Cortex of kidney (tissue), 1 donor: ENCODE measurements at places on chromosomes 1 and 21.

DNA sequence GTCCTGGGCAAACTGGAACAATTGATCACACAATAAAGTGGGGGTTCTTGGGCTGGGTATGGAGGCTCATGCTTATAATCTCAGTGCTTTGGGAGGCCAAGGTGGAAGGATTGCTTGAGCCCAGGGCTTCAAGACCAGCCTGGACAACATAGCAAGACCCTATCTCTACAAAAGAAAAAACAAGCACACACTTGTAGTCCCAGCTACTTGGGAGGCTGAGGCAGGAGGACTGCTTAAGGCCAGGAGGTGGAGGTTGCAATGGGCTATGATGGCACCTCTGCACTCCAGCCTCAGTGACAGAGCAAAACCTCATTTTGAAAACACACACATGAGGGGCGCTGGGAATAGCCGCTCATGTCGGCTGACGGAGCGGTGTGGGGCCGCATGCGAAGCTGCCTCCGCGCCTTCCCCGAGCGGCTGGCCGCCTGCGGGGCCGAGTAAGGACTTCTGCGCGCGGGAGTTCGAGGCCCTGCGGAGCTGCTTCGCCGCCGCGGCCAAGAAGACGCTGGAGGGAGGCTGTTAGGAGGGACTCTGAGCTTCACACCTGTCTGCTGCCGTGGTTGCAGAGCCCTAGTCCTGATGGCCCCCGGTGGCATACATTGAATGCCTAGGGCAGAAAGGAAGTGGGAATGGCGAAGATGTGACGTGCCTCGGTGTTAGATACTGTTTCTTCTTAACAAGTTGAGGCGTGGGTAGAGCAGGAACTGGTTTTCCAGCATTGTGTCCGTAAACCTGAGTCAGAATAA, 59.5 kb downstream of the ACBD3 start:
- no peak for DNase-seq

DNA sequence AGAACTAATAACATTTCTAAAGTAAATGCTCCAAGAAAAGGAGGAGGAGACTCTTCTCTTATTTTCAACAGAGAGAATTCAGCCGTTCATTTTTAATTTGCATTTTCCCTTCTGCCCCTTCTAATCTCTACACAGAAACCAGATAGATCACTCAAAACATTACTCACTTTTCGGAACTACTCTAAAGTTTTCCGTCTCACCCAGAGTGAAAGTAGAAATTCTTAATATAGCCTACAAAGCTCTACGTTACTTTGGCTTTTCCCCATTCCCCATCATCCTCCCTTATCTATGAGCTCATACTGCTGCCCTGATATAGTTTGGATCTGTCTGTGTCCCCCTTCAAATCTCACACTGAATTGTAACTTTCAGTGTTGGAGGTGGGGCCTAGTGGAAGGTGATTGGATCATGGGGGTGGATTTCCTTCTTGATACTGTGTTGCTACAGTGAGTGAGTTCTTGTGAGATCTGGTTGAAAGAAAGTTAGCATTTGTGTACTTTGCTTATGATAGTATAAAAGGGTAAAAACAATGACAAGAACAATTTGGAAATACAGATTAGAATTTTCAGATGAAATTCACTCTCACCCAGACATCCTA, 188.2 kb downstream of the AMY1C start:
- no peak for DNase-seq

DNA sequence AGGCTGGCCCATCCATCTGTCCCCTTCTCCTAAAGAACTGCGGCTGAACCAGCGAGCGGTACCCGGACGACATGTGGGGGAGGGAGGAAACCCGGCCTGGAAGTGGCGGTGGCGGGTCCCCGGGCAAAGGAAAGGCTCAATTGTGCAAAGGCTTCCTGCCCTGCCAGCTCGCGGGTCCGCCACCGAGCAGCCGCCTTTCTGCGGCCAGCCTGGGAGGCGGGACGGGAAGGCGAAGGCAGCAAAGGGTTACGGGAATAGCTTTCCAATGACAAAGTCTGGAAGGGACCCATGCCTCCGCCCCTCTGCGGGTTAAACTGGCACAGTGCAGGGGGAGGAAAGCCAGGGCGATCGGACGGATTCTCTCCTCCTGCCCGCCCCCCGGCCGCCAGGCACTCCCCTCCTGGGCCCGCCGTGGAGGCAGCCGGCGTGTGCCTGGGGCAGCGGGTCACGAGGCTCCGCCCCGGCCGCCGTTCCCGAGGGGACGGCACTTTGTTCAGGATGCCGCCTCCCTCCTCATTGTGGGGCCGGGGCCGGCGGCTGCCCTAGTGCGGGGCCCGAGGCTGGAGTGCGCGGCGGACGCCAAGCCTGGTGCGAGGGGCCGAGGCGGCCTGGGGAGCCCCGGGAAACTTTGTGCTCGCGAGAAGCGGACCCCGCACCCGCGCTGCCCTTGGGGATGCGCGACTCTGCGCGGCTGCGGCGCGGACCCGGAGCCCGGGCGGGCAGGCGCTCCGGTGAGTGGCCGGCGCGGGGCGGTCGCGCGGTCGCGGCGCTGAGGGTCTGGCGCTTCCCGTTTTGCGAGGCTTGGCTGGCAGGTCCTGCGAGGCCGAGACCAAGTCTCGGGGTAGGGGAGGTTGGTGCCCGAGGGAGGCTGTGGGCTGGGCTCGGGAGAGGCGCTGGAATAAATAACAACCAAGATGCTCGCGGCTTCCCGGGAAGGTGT, at the start of gene NAV1:
NAV1 (plus strand) TSS at position 516 of the 940 bp plus-strand sequence. CDS start 83,758 bp downstream, outside the sequence.
- DNase-seq: no peak

- DNase-seq: peak; percentile 7
Measured at GRCh38 chr1:212147581-212148033, 112.1 kb downstream of the DTL start.

DNA sequence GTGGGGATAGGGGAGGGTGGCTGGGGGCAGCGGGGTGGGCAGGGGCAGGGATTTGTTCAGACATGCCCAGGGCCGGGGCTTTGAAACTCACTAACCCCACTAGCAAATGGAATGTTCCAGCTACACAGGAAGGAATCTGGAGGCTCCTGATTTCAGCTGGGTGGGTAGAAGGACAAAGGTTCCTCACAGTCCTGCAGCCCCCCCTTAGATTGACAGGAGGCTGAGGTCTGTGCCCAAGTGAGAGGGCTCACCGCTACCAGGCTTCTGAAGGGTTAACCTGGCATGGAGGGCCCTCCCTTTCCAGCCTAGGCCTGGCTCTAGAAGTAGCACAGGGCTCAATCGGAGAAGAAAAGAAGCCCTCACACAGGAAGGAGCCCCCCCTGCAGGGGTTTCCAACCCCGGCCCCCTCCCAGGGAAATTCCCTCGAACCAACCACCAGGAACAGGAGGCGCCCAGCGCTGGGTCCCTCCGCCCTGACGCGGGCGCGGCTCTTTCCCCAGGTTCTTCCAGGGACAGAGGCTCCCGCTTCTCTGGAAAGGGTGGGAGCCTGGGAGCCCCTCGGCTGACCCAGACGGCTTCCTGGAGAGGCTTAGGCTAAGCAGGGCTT, 3.3 kb downstream of the EPHA2 start:
- no peak for DNase-seq

DNA sequence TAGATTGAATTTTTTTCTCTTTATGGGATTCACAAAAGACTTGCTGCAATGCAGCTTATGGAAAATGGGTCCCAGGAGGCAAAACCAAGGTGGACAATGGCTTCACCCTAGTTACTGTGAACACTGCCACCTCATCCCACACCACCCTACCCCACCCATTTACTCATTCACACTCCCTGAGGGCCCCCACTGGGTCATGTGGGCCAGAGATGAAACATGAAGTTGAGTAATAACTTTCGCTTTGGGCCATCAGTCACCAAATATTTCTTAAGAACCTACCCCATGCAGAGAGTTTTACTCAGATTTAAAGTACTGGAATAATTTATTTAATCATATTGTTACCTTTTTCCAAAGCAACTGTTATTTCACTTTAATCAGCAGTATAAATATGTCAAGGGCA, 191.8 kb downstream of the TPR start:
- DNase-seq: no peak

- DNase-seq: no peak
Measured at GRCh38 chr1:54335011-54335754, 71.0 kb downstream of the SSBP3 start.

- no peak for DNase-seq
Measured at GRCh38 chr1:39440856-39441255, 50.6 kb upstream of the BMP8A start.

DNA sequence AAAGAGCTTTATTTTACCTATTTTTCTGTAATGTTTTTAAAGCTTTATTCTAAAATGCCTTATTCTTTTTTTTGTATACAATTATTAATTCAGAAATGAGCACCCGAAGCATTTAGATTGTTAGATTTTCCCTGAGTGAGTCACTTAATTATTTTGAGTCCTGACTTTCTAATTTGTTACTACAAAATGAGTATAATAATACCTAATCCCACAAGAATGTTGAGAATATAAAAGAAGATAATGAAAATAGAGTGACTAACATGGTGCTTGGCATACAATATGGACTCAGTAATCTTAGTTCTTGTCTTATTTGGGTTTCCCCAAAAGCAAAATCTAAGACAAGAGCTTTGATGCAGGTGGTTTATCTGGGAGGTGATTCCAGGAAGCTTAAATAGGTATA, 142.2 kb downstream of the LHX8 start:
- no peak for DNase-seq

DNA sequence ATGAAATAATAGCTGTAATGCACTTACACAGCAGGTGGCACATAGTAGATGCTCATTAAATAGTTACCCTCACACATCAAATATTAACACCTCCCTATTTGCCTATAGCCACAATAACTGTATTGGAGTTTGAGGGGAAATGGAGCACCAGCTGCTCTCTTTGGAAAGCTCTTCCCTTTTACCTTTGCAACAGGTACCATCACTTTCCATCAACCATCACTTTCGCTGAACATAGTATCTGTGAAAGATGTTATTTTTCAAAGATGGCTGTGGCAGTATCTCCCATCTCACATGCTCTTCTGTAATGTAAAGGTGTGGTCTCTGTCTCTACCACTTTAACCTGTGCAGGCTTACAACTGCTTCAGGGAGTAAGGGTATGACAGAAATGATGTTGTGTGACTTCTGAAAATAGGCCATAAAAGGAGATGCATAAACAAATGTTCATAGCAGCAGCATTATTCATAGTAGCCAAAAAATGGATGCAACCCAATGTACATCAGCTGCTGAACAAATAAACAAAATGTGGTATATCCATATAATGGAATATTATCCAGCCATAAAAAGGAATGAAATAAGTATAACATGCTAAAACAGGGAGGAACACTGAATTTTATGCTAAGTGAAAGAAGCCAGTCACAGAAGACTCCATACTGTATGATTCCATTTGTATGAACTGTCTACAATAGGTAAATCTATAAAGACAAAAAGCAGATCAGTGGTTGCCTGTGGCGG, 288.3 kb downstream of the AKT3 start:
- DNase-seq: no peak

DNA sequence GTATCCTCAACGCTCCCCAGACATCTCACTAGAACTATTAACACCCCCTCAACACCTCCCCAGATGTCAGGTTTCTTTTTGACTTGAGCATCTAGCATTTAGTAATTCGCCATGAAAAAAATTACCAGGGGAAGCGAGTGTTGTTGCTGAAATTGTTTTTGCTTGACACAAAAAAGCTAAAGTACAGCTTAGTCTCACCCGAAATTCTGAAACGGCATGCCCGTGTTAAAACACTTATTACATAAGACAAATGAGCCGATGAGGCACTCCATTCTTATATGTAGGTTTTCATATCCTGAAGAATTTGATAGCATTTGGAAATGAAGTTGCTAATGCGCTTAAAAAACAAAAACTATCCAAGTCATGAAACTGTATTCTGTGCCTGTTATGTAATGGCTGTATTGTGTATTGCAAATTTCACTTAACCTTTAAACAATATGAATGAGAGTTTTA, 1.3 kb upstream of the NRIP1 start:
- no peak for DNase-seq

DNA sequence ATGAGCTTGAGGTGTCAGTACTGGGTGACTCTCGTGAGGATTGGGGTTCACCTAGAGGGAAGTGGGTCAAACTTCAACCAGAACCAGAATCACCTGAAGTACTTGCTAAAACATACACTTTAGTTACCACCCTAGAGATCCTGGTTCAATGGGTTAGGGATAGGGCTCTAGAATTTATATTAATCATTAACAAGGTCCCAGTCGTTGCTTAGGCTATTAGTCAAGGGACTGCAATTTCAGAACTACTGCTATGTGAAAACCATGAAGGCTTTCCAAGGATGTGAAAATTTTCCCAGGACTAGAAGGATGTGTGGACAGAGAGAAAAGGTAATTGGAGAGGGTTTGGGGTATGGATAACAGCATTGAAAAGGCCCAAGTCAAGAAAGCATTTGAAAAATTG, 162.6 kb downstream of the GRIK1 start:
- no peak for DNase-seq

GRCh38 chr21:42739061-42739931, 85.9 kb downstream of the PDE9A start:
- no peak for DNase-seq

DNA sequence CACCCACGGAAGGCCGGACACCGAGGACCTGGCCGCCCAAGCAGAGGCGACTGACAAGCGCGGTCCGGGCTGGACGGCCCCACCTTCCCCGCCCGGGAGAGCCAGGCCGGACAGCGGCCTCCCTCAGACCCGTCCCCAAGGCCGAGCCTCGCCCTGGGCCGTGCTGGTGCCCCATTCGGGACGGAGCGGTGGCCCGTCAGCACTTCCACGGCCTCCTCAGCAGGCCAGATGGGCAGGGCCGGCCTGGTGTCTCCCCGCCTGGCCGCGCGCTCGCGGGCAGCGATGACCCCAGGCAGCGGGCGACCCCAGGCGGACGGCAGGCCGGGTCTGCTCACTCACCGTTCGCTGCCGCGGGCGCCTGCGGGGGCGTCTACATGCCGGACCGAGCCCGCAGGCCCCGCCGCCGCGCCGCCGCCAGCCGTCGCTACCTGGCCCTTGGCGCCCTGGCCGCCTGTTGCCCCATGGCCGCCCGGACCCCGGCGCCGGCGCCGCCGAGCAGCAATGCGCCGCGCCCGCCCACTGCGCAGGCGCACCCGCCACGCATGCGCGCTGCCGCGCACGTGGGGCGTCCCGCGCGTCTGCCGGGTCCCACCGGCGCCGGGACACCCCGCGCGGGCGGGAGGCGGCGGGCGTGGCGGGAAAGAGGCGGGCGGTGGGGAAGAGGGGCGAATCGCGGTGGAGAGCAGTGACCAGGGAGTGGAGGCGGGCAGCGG, at the start of gene NADK:
NADK (minus strand) TSS at position 521 of the 713 bp plus-strand sequence. CDS start 13,064 bp downstream, outside the sequence.
- no peak for DNase-seq

DNA sequence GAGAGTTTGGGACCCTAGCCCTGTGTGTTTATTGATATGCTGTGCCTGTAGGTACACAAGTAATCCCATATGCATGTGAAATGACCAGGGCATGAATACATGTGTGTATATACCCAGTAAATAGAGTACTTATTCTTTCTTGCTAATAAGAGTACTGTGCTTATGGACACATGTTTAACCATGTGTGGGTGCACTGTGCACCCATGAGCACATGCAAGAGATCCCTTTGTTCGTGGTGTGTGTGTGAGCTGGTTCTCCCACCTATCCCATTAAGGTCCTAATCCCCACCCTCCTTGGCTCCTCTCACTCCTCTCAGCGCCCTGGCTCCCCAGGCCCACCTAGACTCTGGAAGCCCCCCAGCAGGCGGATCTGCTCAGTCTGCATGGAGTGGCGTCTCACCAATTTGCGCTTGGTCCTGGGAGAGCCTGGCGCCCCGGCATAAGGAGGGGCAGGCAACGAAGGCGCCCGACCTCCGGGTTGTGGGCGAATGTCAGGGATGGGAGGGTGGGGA, 2.2 kb upstream of the LIX1L start:
- DNase-seq: no peak
